ENCODE measurements at places on chromosomes 1 and 21. TPM values are rescaled to one million over a fixed set of nuclear protein-coding genes. Genes with fewer than 3 reads are reported as not detected.

The DLGAP3 gene
- total RNA-seq: 1.3 TPM

DNA sequence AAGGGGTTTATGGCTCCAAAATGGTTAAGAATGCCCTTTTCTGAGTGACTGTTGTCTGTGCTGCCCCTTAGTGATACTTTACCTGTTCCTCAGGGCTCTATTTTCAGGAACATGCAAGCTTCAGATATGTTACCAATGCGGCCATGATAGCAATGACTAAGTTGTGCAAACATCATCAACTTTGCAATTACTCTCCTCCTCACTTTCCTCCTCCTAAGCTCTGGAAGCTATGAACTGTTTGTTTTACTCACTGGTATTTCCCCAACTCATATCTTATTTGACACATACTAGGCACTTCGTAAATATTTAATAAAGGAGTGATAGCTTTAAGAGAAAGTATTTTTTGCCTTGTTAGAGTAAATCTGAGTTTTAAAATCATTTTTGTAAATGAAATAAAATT, 53.8 kb downstream of the RWDD3 start:
- H3K4me3 ChIP-seq: no peak overlapping the region
- no peak for DNase-seq
- H3K36me3 ChIP-seq: no peaks in the 10 kb centered on the region
- H3K27me3 ChIP-seq: no peaks in the 10 kb centered on the region
- H3K4me1 ChIP-seq: peaks cover 35% of the 10 kb centered on the region

The PTPRC gene
- total RNA-seq: not detected

GRCh38 chr1:157147906-157148700, 9.9 kb upstream of the ETV3 start:
- peaks cover 5% of the 10 kb centered on the region for H3K4me1 ChIP-seq
- H3K27ac ChIP-seq: peak overlapping the region; percentile 29
- no peak overlapping the region for H3K4me3 ChIP-seq
- no peak for DNase-seq
